ENCODE measurements at places on chromosomes 2 and 18.

DNA sequence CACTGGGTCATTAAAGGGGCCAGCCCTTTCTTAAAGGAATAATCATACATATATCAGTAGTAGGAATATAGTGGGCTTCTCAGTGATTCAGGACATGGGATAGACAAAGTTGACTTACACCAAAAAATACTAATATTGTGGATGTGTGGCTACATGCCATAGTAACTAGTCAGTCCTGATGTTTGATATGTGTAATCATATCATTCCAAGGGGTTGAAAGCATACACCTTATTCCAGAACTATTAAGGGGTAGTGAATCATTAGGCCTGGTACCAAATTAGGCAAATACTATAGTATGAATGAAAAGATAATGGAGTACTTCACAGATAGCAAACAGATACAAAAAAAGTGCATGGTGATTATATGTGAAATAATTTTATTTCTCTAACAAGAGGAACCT, 814.9 kb upstream of the NRXN1 start:
- no peak for DNase-seq

GRCh38 chr2:65501074-65501473, 68.7 kb upstream of the SPRED2 start:
- DNase-seq: no peak

- DNase-seq: no peak
These were observed 256.2 kb downstream of the TSN start for GRCh38 chr2:122011493-122012270.

- no peak for DNase-seq
These were observed 12.4 kb upstream of the FOSL2 start for GRCh38 chr2:28380219-28380618.

- DNase-seq: no peak
These were observed 16.9 kb downstream of the CXCR4 start for GRCh38 chr2:136101042-136101441.

Measured in kidney (tissue), 22 donors.